D341Med (cell line): ENCODE measurements at places on chromosomes 11 and 22.
A peak's percentile ranks its signal among the peaks of the same experiment; 100 is the strongest.

- no peak for DNase-seq
These were observed 14.4 kb upstream of the OOSP1 start for GRCh38 chr11:59923813-59924212.

- DNase-seq, result peak; percentile 53
These were observed 72.9 kb upstream of the SEPTIN5 start for GRCh38 chr22:19641254-19641982.

DNA sequence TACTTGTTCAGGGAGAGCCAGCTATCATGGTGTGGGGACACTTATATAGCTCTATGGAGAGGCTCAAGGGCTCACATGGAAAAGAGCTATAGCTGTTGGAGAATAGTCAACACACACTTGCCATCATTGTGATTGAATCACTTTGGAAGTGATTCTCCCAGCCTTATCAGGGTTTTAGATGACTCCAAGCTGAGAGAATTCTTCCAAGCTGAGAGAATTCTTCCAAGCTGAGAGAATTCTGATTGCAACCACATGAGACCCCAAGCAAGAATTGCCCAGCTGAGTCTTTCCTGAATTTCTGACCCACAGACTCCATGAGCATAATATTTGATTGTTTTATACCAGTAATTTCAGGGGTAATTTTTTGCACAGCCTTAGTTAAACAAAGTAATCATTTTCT is 1318.3 kb upstream of the RAG2 start:
- DNase-seq, result no peak

DNA sequence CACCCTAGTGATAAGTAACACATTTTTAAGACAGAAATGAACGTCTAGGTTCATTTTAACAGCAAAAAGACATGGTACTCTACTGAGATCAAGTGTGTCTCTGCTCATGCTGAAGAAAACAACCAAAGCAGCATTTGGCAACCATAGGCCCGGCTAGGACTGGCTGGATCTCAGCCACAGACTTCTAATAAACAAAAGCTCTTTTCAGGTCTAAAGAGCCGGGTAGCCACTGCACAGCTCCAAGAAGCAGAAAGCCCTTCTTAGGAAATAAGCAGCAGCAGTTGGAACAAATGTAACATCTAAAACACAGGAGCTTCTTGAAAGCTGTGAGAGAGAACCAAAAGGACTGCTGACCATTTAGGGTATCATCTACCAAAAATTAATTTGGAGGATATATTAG is 37.6 kb downstream of the PITPNB start:
- DNase-seq, result no peak

DNA sequence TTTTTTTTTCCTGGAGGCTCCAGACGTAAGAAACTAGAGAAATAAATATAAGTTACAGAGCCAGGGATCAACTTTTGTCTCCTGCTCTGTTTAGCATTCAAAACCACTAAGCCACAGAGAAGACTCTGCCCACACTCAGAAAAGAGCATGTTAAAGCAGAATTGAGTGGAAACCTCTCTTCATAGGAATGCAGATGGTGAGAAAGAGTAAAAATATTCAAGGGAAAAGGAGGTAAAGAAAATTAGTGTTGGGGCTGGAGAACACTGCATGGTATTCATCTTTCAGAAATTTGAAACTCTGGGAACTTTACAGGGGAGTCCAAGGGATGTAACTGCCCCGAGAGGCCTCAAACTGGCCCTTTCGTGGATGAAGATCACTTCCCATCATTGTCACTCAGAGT is 65.1 kb downstream of the CLMP start:
- no peak for DNase-seq

DNA sequence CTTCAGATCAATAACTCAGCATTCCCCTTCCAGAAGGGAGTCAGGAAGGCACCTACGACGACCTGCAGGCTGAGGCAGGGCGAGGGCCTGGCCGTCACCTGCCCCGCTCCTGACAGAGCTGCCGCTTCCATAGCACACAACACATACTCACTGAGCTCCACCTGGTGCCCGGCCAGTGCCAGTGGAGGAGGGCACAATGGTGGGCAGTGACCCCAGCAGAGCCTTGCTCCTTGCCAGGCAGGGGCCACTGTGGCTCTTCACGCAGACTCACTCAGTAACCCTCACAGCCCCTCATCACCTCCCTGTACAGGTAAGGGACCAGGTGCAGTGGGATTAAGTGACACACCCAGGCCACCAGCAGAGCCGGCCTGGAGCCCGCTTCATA is 24.6 kb downstream of the LRFN4 start:
- DNase-seq, result no peak

DNA sequence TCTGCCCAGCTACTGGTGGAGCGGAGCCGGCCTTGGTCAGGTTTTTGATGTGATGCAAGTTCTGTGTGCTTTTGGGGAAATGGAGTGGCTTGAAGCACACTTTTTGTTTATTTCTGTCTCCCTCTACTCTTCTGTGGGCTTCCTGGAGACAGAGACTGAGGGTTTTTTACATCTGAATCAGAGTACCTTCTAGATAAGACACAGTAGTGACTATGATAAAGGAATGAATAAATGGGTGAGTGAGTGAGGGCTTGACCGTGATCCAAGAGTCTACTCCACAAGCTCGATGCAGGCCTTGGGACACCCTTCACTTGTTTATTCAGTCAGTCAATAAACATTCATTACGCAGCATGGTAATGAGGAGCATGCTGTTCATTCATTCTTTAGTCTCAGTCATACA is 125.7 kb downstream of the PKNOX2 start:
- DNase-seq, result no peak

DNA sequence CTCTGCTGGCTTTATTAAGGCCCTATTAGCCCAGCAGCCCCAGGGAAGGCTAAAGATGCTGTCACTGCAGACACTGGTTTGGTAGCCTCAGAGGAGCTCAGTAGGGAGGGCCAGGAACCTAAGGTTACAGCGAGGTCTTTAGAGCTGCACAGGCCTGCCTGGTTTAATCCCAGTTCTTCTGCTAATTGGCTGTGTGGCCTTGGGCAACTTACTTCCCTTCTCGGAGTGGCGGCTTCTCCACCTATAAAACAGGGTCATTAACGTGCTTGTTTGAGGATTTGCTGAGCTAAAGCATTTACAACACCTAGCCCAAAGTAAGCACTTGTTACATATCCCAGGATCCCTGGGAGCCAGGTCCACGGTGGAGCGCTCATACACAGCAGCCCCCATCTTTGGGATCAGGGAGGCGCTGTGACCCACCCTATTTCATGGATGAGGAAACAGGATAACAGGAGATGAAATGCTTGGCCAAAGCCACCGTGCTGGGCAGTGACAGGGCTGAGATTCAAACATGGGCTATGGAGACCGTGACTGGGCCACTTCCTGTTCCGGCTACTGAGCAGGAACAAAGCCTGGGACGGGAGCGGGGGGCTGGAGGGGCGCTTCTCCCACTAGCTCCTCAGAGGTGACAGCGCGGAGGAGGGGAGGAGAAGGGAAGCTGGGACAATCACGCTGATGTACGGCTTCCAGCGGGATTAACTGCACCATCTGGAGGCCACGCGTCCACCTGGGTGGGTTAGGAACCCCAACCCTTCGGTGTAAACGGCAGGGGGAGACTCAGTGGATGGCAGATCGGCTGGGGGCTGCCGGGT is 61.5 kb downstream of the IGLL1 start:
- peak; percentile 56 for DNase-seq

DNA sequence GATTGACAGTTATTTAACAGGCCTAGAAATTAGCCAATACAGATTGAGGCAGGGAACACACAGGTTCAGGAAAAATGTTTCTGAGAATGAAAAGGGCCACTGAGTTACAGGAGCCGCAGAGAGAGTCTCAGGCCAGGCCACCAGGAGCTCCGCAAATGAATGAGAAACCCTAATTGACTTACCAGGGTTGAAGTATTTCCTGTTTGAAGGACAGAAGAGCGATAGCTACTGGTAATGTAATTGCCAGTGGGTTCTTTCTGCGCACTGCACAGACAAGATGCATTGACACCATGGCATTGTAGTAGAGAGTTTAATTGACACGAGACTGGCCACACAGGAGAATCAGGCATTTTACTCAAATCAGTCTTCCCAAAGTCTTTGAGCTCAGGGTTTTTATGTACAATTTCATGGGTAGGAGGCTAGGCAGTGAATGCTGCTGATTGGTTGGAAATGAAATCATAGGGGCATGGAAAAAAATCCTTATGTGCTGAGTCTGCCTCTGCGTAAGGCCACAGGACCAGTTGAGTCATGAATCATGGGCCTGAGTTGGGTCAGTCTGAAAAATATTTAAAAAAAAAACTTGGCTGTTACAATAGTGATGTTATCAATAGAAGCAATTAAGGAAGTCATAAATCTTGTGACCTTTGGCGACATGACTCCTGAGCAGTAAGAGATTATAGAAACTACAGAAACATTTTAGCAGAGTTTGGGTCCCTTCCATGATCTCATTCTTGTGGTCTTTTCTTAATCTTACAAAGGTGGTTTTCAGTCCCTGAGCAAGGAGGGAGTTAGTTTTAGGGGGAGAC is 203.8 kb downstream of the CASP12 start:
- DNase-seq, result no peak

GRCh38 chr22:41401781-41402648 is 20.3 kb downstream of the TEF start:
- DNase-seq, result peak; percentile 94

GRCh38 chr11:9799886-9800285 is 136.0 kb downstream of the SWAP70 start:
- DNase-seq, result no peak

DNA sequence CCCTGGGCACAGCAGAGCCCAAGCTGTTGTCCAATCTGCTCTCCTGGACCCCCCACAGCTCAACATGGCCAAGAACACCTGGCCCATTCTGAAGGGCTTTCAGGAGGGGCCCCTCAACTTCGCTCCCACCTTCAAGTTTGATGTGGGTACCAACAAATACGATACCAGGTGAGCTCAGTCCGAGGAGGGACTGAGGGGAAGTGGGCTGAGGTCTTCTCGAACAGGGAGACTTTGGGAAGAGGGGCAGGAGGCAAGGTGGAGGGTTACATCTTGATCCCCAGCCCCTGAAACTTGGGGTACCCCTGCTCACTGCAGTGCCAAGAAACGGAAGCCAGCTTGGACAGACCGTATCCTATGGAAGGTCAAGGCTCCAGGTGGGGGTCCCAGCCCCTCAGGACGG is 5.4 kb downstream of the INPP5J start:
- no peak for DNase-seq

- no peak for DNase-seq
These were observed 135.5 kb downstream of the PARVA start for GRCh38 chr11:12512826-12513395.

- no peak for DNase-seq
These were observed 742 bp upstream of the CASP4 start for GRCh38 chr11:104968856-104969776.

DNA sequence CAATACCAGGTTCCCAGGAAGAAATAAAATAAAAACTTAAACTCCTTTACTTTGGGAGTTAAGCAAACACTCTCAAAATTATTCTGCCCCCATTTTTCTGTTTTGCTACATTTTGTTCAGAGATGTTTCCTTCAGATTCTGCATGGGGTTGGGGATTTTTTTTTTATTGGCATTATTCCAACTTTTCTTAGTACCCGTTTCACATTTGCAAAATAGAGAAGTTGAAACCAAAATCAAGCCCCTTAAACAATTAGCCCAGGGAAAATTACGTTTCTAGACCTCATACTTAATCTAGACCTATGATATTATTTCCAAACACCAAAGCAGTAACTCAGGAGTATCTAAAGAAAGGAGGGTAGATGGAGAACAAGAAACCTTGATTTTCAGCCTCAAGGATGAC is 20.6 kb upstream of the MS4A7 start:
- no peak for DNase-seq
